Karpas-422 (cell line): ENCODE measurements at places on chromosomes 3 and 15.

DNA sequence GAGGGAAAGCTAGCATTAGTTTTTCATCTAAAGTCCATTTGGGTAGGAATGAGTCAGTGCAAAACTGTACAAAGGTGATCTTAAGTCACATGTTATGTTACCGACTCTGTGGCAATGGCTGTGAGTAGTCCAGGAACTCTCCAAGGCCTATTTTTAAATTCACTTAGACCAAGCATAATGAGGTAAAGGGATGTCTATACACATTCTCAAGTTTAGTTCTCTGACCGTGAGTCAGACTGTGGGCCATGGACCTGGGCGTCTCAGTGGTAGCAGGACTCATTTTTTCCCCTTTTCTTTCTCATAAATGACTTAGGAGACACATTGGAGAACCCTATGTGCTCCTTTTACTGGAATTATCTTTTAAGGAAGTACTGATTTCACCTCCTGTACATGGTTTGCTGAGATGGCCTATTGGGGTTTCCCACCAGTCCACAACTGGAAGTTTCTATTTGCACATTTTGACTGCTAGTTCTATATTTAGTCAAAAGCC, 488.7 kb upstream of the TPRG1 start:
- DNase-seq = no peak

DNA sequence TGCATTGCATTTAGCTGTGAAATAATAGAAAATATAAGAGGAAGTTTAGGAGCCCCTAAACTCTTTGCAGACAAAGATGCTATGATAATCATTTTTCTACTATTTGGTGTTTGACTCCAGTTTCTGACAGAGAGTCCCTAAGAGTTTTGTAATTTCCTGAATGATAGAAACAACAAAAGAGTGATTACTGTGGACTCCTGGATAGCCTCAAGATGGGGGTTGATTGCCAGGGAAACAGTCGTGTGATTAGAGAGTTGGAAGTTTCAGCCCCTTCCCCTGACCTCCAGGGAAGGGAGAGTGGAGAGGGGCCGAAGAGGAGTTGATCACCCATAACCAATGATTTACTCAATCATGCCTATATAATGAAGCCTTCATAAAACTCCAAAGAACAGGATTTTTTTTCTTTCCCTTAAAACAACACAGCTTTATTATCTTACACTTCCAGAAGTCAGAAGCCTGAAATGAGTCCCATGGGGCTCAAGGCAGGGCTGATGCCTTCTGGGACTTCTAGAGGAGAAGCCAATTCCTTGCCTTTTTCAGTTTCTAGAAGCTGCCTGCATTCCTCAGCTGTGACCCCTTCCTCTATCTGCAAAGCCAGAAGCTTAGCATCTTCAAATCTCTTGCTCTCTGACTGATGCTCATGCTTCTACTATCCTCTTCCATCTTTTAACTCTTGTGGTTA, 292.3 kb upstream of the ZPLD1 start:
- DNase-seq = no peak

DNA sequence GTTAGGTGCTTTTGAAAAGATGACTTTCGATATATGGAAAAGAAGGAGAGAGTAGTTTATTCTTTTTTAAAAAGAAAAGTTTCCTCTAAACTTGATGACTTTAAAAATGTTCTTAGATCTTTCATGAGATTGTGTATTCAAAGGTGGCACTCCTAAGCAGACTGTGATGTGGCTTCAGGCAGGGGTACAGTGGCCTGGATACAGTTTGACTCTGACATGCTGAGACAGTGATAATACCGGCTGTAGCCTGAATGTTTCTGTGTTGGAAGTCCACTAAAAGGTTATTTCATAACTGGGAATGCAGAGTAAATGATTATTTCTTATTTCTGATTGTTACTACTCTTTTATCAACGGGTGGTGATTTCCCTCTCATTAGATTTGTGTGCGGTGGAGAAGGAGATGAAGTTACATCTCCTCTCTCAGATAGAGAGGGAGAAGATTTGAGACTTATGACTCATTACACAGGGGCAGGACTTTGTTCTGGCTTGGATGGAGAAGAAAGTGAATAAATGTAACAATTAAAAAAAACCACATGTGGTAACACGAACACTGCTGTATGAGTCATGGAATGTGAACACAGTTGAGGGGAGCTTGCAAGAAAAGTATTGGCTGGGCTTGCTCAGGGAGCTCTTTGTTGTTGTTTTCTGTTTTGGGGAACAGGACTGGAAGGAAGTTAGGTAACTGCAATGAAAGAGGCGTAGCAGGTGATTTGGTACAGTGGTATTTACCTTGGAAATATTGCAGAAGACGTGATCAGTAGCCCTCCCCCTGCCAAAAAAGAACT, 21.6 kb downstream of the SPTSSB start:
- no peak for DNase-seq

DNA sequence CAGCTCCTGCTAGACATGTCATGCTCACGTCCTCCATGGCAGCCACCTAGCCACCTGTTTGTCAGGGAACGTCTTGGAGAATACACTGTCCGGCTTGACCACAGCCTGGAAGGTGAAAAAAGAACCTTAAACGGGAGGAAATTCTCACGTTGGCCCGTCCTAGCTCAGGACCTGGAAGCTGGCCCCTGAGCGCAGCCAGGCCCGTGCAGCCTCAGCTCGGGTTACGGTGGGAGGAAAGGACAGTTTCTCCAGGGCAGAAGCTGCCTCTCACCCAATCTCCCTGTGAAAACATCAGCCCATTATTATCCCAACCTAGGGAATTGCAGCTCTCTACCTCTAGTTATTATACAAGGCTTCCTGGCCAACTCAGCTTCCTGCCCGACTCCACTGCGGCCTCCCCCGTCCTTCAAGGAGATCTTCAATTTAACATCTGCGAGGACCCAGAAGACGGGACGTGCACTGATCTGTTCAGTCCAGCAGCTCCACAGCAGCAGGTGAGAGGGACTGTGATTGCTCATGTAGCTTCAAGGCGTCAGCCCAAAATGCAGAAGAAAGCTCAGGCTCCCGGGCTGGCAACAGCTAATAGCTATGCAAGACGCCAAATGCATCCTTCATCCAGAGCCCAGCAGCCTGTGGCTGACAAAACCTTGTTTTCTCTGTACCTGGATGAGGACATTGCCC, 84.7 kb downstream of the ADAMTS17 start:
- no peak for DNase-seq

DNA sequence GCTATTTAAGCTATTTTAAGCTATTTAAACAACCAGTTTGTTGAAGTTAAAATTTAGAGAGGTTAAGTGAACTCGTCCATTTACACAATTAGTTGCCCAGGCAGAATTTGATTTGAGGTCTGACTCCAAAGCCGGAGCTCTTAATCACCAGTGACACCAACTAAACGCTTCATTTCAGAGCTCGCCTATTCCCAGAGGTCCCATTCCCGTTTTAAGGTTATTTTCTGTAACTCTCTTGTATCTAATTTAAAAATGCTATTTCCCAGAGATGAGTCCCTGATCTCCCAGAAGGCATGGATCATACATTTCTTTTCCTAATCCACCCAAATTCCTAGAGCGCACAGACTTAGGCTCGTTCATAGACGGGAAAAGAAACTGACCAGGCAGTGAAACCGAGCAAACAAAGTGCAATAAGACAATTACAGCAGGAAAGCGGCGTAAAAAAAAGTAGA, 904 bp upstream of the MCTP2 start:
- DNase-seq = no peak
